Gastroesophageal sphincter (tissue), 4 donors: ENCODE measurements at places on chromosomes 11 and 22. TPM values are rescaled to one million over a fixed set of nuclear protein-coding genes. Genes with fewer than 3 reads are reported as not detected.

C22orf23 gene
- total RNA-seq = 0.40 TPM

GSTT2 gene
- 3.0 TPM for total RNA-seq

WNT11 gene
- total RNA-seq = 7.4 TPM

CKAP5 gene
- total RNA-seq = 46.9 TPM

CHADL gene
- 5.9 TPM for total RNA-seq

CD3D gene
- 1.8 TPM for total RNA-seq

DNA sequence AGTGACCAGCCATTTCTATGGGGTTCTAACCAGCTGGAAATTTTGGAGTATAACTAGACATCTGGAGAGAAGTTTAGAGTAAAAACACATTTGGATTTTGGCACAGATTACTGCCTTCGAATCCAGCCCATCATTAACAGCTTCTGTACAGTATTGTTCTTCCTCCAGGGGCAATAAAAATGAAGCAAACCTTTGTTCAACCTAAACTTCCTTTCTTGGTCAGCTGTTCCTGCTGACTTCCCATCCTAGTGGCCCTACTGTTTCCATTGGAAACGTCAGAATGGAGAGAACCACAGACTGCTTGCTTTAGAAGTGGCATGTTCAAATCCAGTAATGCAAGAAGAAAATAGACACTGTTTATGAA lies 203.7 kb upstream of the MTMR2 start:
- no peak for ATAC-seq

DNA sequence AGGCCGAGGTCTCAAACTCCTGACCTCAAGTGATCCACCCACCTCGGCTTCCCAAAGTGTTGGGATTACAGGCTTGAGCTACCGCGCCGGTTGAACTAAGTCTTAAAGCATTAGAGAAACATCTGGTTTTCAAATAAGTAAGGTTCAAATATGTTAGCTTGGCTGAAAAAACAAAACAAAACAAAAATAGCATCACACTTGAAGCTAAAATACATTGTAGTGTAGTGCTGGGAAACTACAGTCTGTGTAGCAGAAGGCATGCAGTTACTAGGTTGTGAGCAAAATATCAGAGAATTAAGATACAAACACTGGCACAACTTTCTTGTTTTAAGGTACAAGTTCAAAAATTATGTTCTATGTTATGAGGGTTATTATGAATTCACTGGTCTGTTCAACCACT lies 224.8 kb upstream of the CHORDC1 start:
- no peak for ATAC-seq

DNA sequence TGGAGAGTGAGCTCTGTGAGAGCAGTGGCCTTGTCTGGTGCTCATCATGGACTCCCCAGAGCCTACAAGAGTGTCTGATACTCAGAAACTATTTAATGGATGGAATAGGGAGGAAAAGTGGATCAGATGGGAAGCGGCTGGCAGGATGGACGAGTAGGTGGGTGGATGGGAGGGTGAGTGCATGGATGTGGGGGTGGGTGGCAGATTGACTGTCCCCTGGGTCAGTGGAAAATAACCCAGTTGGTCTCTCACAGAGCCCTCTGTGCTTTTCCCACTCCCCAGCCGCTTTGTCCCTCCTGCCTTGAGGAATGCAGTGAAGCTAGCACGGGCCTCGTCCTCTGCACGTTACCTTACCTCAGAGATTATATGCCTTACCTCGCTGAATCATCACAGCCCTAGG lies 5.9 kb downstream of the SPI1 start:
- ATAC-seq = no peak

DNA sequence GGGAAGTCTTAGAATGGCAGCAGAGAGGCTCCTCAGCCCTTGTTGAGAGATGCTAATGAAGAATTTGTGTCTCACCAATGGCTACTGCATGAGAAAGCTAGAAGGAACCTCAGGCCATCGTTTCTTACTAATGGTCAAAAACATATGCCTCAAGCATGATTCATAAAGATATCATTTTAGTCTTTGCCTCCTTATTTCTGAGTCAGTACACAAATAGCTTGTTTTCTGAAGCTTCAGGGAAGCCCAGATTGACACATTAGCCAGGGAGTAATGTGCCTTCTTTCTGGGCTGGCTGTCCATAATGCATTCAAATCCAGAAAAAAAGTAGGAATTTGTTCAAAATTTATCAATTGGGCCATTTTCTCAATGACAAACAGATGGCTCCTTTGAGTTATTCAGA lies 169.4 kb upstream of the ZBED5 start:
- no peak for ATAC-seq

DNA sequence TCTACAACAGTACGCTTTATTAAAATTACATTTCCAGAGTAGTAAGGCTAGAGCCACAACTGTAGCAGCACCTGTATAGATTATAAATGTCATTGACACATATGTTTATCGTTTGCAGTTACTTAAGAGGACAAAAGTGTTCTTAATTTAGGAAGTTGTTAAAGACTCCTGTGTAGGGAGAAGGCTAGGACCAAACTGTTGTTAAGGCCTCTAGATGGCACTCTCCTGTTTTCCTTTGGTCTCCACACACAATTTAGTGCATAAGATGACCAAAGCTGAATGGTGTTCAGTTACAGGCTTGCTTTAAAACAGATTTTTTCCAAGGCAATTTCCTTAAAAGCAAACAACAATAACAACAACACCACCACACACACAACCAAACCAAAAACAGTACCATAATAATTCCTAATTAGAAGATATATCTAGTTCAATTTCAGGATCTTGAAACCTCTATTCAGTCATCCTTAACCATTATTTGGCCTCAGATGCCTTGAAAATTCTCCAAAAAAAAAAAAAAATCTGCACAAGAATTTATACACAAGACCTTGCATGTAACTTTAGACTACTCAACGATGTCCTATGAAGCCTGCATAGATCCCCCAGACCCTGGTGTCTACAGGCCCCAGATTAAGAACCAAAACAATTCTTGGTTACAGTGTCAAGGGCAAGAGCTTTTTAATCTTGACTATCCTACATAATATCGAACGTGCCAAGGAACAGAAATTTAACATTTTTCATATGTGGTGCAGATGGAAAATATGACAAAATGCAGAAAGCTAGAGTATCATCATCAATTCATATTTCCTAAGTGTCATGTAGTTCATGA lies 42.6 kb upstream of the APOA1 start:
- peak; percentile 72 for ATAC-seq
